Ascending aorta (tissue), 2 donors: ENCODE measurements at places on chromosomes 7 and 10.

DNA sequence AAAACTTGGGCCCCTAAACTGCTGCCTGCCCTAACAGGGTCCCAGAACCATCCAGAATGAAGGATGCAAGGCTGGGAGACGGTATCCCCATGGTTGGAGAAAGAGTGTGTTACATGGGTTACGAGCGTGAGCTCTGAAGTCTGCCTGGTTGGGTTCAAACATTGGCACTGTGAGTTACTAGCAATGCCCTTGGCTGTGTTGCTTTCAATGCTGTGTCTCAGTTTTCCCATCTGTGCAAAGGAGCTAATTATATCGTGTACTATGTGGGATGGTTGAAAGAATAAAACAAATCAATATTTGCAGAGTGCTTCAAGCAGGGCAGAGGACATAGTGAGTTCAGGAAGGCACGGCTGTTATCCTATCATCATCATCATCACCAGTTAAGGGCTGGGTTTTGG lies 114.7 kb downstream of the ZMIZ1 start:
- peaks cover 6% of the 10 kb centered on the region for H3K36me3 ChIP-seq
- no peaks in the 10 kb centered on the region for H3K27me3 ChIP-seq
- no peak for DNase-seq
- H3K4me3 ChIP-seq = no peak overlapping the region

DNA sequence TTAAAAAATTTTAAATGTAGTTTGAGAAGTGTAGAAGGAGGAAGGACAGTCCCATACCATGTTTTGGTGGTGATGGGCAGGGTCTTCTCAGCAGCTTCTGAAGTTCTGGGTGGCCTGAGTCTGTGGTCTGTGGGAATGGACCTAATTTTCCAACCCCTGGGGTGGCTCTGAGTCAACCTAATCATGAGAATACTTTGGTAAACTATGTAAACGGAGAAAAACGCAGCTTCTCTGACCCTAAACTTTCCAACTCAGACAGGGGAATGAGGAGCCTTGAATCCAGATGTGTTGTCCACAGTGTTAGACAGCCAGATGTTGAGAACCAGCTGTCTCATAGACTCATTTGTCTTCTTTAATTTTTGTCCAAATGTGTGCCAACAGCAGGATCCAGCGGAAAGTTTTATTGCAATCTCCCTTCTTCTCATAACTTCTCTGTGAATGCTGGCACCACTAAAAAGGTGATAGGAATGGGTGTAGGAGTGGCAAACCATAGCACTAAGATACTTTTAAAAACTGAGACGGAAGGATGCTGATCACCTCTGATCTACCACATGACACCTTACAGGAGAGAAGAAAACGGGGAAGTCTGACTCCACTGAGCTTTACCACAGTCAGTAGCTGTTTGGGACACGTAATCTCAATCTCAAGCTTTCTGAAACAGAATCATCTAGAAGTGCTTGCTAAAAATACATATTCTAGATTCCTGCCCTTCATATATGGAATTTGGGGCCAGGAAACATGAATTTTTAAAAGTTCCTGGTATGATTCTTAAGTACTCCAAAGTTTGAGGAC lies 90.5 kb upstream of the PHYHIPL start:
- DNase-seq = no peak
- no peaks in the 10 kb centered on the region for H3K36me3 ChIP-seq
- H3K4me3 ChIP-seq = no peak overlapping the region
- H3K4me1 ChIP-seq = peaks cover 6% of the 10 kb centered on the region

DNA sequence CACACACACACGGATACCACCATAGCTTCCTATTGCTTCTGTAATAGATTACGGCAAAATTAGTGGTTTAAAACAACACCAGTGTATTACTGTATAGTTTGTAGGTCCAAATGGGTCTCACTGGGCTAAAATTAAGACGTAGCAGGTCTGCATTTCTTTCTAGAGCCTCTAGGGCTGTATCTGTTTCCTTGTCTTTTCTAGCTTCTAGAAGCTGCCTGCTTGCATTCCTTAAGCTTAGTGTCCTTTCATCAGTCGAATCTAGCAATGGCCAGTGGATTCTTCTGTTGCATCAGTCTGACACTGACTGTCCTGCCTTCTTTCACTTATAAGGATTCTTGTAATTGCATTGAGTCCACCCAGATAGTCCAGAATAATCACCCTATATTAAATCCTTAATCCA lies 882.3 kb downstream of the PCDH15 start:
- H3K4me3 ChIP-seq = no peak overlapping the region
- no peaks in the 10 kb centered on the region for H3K4me1 ChIP-seq
- no peak for DNase-seq
- H3K27me3 ChIP-seq = no peaks in the 10 kb centered on the region
- no peak overlapping the region for H3K27ac ChIP-seq
- no peaks in the 10 kb centered on the region for H3K36me3 ChIP-seq

DNA sequence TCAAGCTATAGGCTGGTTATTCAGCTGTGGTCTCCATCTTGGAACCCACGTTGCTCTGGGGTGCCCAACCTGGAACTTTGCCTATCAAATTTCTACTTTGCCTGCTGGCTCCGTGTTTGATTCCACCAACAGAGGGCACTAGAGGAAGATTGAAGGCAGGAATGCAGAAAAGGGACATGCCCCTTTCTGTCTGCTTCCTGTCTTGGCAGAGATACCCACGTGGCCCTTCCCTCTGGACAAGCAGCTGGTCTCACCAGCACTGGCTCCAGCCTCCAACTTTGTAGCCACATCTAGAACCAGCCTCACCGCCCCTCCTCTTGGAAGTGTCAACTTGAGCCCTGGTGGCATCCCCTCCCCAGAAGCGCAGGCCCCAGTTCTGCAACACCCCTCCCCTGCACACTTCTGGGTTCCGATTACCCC lies 52.1 kb upstream of the ZNF438 start:
- no peak overlapping the region for H3K4me3 ChIP-seq
- DNase-seq = no peak
- H3K4me1 ChIP-seq = no peaks in the 10 kb centered on the region
- H3K27me3 ChIP-seq = no peaks in the 10 kb centered on the region

- no peak overlapping the region for H3K4me3 ChIP-seq
- H3K4me1 ChIP-seq = no peaks in the 10 kb centered on the region
- no peaks in the 10 kb centered on the region for H3K36me3 ChIP-seq
- H3K27me3 ChIP-seq = no peaks in the 10 kb centered on the region
- H3K27ac ChIP-seq = no peak overlapping the region
Observed at GRCh38 chr7:94898340-94898739, 9.1 kb upstream of the PPP1R9A start.

DNA sequence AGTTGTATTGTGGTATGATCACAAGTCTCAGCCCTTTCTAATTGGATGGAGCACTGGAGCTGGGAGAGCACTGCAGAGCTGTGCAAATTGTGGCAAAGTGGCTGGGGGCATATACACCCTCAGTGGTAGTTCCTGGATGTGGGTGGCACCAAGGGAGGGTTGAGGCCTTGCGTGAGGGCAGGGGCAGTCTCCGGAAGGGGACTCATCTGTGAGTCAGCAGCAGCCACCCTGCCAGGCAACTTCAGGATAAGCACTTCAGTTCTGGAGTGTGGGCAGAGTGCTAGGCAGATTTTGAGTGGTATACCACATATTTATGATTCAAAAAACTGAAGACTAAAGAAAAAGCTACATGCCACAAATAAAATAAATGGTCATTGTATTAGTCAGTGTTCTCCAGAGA lies 210.5 kb downstream of the ETV1 start:
- H3K4me3 ChIP-seq = no peak overlapping the region
- no peak for DNase-seq
- no peaks in the 10 kb centered on the region for H3K36me3 ChIP-seq
- H3K27ac ChIP-seq = no peak overlapping the region
- no peaks in the 10 kb centered on the region for H3K4me1 ChIP-seq

DNA sequence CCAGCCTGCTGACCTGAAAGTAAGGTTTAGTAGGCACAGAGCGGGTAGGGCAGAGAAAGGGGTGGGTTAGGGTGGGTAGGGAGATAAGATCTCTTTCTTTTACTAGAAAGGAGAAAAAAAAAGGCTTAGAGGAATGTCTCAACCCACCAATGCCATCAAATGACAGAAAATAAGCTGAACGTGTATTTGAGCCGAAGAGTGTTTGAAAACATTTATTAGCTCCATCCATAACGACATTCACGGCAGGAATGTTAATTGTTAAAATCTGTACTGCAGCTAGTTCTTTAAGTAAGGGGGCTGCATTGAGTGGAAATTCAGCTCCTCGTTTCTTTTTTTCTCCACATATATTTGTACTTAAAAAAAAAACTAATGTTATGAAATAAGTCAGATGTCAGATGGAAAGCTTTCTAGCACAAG lies 63.7 kb upstream of the ARID5B start:
- no peak for DNase-seq
- no peaks in the 10 kb centered on the region for H3K27me3 ChIP-seq

- H3K27ac ChIP-seq = peak overlapping the region; percentile 96
- no peaks in the 10 kb centered on the region for H3K36me3 ChIP-seq
- H3K4me1 ChIP-seq = peaks cover 16% of the 10 kb centered on the region
Observed at GRCh38 chr10:86401588-86402282, 35.1 kb upstream of the GRID1 start.

DNA sequence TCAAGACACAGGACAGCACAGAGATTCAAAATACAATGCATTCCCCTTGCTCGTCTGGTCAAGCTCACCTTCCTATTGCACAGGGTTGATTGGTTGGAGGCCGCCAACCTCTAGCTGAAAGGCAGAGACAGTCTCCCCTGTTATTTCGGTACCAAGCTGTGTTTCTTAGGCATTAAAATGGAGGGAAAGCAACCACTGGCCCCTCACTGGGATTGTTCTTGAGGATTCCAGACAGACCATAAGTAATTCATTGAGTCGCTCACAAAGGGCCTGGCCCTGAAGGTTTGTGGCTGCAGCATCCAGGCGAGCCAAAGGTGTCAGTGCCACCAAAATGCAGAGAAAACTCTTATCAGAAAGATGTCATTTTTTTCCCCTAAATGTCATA lies 81.2 kb downstream of the PARP12 start:
- H3K36me3 ChIP-seq = no peaks in the 10 kb centered on the region
- no peak overlapping the region for H3K27ac ChIP-seq
- no peak overlapping the region for H3K4me3 ChIP-seq
- no peaks in the 10 kb centered on the region for H3K27me3 ChIP-seq
- no peaks in the 10 kb centered on the region for H3K4me1 ChIP-seq
- no peak for DNase-seq

DNA sequence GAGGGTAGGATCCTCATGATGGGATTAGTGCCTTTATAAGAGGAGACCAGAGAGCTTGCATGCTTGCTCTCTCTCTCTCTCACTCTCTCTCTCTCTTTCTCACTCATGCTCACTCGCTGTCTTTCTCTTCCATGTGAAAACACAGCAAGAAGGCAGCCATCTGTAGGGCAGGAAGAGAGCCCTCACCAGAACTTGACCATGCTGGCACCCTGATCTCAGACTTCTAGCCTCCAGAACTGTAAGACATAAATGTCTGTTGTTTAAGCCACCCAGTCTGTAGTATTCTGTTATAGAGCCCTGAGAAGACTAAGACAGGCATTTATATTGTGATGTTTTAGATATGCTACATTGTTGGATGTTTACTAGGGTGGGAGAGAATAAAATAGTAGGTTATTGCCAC lies 43.4 kb upstream of the MTPN start:
- DNase-seq = no peak
- no peak overlapping the region for H3K27ac ChIP-seq
- H3K4me3 ChIP-seq = no peak overlapping the region
- no peaks in the 10 kb centered on the region for H3K36me3 ChIP-seq
- no peaks in the 10 kb centered on the region for H3K27me3 ChIP-seq
- no peaks in the 10 kb centered on the region for H3K4me1 ChIP-seq

DNA sequence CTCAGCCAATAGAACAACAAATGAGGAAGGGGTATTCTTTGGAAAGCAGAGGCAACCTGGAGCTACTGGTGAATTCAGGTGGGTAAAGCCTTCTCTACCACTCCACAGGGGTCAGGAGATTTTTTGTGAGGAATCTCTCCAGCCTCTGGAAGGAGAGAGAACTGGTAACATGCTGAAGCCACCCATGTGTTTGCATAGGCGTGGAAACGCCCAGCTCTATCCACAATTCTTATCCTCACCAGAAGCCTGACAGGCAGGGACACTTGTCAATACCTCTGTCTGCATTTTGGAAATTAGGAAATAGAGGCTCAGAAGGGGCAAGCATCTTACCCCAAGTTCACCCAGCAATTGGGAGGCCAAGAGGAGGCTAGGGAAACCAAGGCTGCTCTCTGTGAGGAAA lies 133.7 kb downstream of the FGFR2 start:
- H3K36me3 ChIP-seq = no peaks in the 10 kb centered on the region
- DNase-seq = no peak
- no peaks in the 10 kb centered on the region for H3K27me3 ChIP-seq
- H3K4me1 ChIP-seq = peaks cover 13% of the 10 kb centered on the region
- no peak overlapping the region for H3K27ac ChIP-seq
- H3K4me3 ChIP-seq = no peak overlapping the region

- H3K36me3 ChIP-seq = no peaks in the 10 kb centered on the region
- H3K4me3 ChIP-seq = no peak overlapping the region
- no peaks in the 10 kb centered on the region for H3K27me3 ChIP-seq
- no peak for DNase-seq
- H3K4me1 ChIP-seq = no peaks in the 10 kb centered on the region
Observed at GRCh38 chr7:30278376-30278775, 6.0 kb upstream of the ZNRF2 start.

GRCh38 chr7:50589364-50589763 lies 24.2 kb upstream of the DDC start:
- no peaks in the 10 kb centered on the region for H3K4me1 ChIP-seq
- H3K27ac ChIP-seq = no peak overlapping the region
- no peak for DNase-seq

DNA sequence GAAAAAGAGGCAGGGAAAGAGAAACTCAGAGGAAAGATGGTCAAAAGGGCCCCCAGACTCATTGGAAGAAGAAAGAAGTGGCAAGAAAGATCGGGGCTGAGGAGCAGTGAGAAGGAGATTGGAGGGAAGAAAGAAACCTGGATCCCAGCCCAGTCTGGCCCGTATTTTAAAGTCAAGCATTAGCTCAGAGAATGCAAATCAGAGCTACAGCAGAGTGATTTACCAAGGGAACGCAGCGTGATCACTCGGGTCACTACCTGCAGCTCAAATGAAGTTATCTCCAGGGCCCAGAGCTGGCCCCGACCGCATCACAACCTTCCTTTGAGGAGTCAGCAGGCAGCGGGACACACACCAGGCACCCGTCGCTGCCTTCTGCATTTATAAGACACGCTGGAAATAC lies 72.8 kb downstream of the CARD11 start:
- no peak overlapping the region for H3K4me3 ChIP-seq
- DNase-seq = peak; percentile 11
- no peaks in the 10 kb centered on the region for H3K36me3 ChIP-seq

GRCh38 chr7:122304996-122305421 lies 459 bp upstream of the FEZF1 start:
- peaks cover 10% of the 10 kb centered on the region for H3K4me1 ChIP-seq
- DNase-seq = no peak
- no peaks in the 10 kb centered on the region for H3K36me3 ChIP-seq
- peak overlapping the region; percentile 49 for H3K4me3 ChIP-seq
